ENCODE measurements at places on chromosomes 2 and 18.

GRCh38 chr2:105879106-105879802 lies 134.5 kb downstream of the NCK2 start:
- DNase-seq: no peak

GRCh38 chr18:33934258-33934657 lies 290.5 kb downstream of the NOL4 start:
- DNase-seq: no peak

- DNase-seq: no peak
These were observed 101.4 kb upstream of the RNU4ATAC start for GRCh38 chr2:121429119-121429903.

DNA sequence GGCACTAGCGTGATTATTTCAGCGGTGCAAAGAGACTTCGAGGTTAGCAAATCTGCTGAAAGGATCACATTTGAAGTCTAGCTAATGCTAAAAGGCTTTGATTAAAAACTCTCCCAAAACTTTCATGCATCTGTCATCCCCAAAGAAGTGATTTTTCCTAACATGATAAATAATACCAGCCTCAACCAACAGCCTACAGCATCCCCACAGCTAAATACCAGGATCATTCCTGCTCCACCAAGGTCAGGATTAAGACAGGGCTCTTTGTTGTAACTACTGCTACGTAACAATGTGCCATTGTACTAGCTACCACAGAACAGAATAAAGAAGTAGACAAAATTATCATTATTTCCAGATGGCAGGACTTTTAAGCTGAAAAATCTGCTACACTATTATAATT lies 1.6 kb downstream of the OR6B3 start:
- no peak for DNase-seq

- DNase-seq: no peak
These were observed 294.6 kb upstream of the PARD3B start for GRCh38 chr2:204250692-204251091.

DNA sequence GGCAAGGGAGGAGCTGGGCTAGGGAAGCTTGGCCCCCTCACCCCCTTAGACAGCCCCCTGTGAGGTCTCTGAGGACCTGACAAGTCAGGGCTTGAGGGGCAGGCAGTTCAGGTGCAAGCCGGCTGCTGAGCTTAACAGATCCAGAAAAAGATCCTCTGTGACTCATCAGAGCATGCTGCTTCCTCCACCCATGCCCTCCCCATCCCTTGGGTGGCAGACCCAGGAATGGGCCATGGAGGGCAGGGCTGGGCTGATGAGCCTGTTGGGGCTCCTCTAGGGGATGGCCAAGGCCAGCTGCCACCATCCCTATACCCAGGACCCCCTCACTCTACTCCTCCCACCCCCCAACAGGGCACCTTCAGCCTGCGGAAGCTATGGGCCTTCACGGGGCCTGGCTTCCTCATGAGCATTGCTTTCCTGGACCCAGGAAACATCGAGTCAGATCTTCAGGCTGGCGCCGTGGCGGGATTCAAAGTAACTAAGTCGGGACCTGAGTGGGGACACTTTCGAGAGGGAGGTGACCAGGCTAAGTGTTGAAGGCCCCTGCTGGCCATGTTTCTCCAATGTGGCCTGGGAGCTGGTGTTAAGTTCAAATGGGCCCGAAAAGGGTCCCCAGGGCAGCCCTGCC lies 1.9 kb downstream of the SLC11A1 start:
- DNase-seq: no peak

GRCh38 chr2:84972932-84973331 lies 2.0 kb downstream of the KCMF1 start:
- DNase-seq: no peak

DNA sequence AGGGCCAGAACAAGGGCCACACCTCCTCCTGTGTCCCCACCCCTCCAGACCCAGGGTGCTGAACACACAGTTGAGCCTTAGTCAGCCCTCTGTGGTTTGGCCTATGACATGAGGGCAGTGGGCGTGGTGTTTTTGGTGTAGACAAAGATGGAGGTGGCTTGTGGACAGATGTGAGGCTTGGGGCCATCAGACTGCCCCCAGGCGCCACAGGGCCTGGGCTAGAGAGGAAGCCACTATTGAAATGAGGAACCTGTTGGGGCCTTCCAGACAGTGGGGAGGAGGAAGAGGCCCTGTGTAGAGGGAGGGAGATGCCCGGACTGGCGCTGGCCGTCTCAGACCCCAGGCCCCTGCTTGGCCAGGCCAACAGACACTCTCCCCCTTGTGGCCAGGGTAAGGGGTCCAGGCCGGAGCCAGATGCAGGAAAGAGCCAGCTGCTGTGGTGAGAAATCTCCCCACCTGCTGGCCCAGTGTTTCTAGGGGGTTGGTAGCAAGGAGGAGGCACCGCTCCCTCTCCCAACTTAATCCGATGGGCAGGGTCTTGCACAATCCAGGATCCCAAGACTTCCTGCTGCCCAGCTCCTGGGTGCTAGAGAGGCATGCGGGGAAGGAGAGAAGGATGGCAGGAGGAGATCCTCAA lies 53.8 kb downstream of the SMAD7 start:
- DNase-seq: no peak

DNA sequence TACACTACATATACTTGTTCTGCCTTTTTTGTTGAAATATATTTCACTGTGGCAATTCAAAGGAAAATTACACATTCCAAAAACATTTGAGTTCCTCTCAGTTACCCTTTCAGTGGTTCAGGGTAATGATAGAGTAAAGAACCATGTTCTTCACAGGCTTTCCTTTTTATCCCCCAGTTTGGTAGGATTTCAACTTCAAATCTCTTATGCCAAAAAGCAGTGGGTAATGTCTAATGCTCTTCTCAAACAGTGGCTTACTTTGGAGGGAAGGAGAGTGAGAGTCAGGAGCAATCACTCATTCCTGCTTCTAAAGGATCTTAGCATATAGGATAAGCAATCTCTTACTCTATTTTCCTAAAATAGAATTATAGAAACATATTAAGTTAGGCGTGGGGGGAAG lies 290.6 kb downstream of the ZEB2 start:
- no peak for DNase-seq

GRCh38 chr18:28075501-28075900 lies 101.4 kb downstream of the CDH2 start:
- no peak for DNase-seq

GRCh38 chr2:181146171-181146570 lies 165.8 kb downstream of the UBE2E3 start:
- DNase-seq: no peak

- DNase-seq: no peak
These were observed 62.0 kb upstream of the WDR75 start for GRCh38 chr2:189379287-189379630.

DNA sequence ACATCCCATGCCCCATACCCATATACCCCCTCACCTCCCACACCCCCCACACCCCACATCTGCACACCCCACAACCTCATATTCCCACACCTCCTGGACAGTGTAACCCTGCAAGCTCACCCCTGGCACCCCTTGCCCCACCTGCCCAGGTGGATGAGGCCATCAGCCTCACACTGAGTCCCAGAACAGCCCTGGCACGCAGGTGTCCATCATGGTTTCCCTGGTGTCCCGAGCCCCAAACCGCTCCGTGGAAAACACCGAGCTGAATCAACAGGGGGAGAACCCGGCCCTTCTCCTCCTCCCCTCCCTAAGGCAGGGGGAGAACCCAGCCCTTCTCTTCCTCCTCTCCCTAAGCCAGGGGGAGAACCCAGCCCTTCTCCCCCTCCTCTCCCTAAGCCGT lies 415.6 kb upstream of the SALL3 start:
- no peak for DNase-seq

DNA sequence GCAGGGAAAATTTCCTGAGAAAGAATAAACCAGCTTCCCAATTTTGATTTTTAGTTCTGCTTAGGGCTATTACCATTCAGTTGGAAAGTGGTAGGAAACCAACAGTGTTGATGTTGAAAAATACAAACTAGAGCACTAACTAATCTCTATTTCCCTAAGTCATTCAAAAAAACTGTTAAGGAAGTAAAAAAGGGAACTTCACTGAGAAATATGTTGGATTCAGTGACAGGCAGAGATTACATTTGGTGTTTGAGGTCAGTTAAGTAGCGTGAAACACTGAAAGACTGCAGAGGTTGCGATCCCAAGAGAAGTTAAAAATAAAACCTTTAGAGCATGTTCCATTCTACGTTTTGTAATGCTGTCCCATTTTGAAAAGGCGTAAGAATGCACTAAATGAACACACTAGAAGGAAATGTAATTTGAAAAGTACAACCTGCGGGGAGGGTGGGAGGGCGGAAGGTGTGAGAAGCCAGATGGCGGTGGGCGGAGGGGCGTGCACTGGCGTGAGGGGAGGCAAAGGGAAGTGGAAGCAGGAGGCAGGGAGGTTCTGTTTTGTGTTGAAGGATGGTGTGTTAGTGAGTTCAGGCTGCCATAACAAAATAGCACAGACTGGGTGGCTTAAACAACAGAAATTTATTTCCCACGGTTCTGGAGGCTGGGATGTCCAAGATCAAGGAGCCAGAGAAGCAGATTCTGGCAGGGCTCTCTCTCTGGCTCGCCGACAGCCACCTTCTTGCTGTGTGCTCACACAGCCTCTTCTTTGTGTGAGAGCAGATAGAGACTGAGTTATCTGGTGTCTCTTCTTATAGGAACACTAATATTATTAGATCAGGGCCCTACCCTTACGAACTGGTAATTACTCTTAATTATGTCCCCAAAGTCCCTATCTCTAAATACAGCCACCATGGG lies 94.3 kb upstream of the KCTD1 start:
- no peak for DNase-seq

DNA sequence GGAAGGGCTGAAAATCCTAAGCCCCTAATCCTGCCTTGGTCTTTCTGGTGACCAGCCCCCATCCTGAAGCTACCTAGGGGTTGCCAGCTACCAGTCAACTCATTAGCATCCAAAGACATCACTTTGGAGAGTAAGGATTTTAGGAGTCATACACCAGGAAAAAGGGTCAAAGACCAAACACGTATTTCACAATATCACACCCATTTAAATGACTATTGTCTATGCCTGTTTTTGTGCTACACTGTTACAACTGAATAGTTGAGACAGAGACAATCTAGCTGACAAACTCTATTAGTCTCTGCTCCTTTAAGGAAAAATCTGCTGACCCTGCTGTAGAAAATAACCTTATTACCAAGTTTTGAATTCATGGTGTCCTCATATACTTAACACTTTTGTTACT lies 21.0 kb upstream of the RBBP8 start:
- DNase-seq: no peak

GRCh38 chr2:176854062-176854461 lies 358.5 kb upstream of the HNRNPA3 start:
- peak; percentile 87 for DNase-seq

DNA sequence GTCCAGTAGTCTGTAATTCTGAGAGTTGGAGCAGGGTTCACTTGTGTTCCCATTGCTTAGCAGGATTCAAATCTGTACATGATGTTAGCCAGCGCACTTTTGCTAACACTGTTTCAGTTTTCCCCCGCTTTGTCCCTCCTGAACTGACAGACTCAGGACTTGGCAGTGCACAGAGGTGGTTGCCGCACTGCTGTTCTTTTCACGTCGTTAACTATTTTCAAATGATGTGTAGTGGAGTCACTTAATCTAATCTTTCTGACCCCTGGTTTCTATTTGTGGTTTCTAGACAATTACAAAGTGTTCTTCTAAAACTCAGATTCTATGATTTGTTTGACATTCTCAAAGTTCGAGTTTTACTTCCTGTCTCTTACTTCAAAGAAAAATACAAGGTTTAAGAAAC lies 234.5 kb downstream of the RBM43 start:
- no peak for DNase-seq

DNA sequence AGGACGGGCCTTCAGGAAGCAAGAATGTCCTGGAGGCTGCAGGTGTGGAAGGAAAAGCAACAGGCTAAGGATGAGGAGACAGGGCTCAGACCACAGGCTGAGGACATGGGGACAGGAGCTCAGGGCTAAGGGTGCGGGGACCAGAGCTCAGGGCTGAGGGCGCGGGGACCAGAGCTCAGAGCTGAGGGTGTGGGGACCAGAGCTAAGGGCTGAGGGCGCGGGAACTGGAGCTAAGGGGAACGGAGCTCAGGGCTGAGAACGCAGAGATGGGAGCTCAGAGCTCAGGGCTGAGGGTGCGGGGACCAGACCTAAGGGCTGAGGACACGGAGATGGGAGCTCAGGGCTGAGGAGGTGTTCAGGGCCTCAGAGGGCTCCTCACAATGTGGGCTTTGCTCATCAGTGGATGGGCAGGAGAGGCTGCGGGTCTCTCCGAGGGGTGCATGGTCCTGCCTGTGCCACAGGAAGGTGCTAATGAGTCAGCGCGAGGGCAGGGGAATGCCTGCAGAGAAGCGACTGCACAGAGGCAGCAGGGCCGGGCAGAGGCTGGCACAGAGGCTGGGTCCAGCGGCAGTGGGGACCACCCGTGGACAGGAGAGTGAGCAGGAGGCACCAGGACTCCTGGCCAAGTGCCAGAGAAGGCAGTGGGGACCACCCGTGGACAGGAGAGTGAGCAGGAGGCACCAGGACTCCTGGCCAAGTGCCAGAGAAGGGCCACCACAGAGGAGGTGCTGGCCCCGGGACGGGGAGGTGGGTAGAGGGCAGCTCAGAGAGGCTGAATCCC lies 271.7 kb downstream of the TWIST2 start:
- DNase-seq: no peak

GRCh38 chr2:239926587-239927232 lies 98.4 kb downstream of the NDUFA10 start:
- no peak for DNase-seq

GRCh38 chr2:66555501-66556324 lies 120.8 kb downstream of the MEIS1 start:
- DNase-seq: no peak

GRCh38 chr2:236691799-236692167 lies 122.2 kb downstream of the ACKR3 start:
- no peak for DNase-seq

- no peak for DNase-seq
These were observed 373.8 kb downstream of the ZEB2 start for GRCh38 chr2:144146076-144146475.

DNA sequence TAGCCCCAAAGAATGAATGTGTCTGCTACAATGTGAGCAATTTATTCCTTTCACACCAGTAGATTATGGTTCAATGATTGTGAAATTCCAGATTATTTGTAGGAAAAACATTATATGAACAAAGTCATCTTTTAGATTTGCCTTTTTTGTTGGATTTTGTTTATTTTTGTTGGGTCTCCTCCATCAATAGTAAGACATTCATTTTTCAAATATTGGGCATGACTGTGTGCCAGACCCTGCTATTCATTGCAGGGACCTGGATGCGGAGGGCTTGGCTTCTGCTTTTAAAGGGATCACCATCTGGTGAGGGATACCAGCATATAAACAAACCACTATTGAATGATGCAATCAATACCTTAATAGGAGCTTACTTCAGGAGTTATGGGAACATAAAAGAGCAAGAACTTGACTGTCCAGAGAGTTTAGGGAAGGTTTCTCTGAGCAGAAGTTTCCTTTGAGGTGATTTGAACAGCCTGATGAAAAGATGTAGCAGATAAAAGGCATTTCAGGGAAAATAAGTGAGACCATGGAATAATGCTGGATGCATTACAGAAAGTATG lies 486.7 kb downstream of the EPHA4 start:
- DNase-seq: no peak
